Heart left ventricle (tissue), 16 donors: ENCODE measurements at places on chromosomes 11 and 22. TPM values are rescaled to one million over a fixed set of nuclear protein-coding genes. Genes with fewer than 3 reads are reported as not detected.

The SPTY2D1 gene
- 13.3 TPM for total RNA-seq

GRCh38 chr22:38819387-38819940 lies 24.4 kb downstream of the NPTXR start:
- no peaks in the 10 kb centered on the region for H3K36me3 ChIP-seq
- DNase-seq, result no peak
- H3K27ac ChIP-seq, result no peak overlapping the region
- no peaks in the 10 kb centered on the region for H3K27me3 ChIP-seq
- no peaks in the 10 kb centered on the region for H3K4me1 ChIP-seq

DNA sequence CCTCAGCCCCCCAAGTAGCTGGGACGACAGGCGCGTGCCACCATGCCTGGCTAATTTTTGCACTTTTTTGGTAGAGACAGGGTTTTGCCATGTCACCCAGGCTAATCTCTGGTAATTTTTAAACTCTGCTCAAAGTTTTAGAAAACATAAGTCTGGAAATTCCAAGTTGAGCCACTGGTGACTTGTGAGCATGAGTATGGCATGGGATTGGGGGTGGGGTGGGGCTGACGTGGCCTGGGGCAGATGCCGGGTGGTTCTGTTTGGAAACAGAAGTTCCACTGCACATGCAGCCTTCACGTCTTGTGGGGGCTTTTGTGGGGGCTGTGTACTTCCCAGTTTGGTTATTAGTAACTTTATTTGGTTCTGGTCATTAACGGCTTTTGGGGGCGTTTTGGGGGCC lies 67.3 kb downstream of the PTPRJ start:
- no peaks in the 10 kb centered on the region for H3K36me3 ChIP-seq
- no peak for DNase-seq
- H3K27me3 ChIP-seq, result no peaks in the 10 kb centered on the region
- no peak overlapping the region for H3K4me3 ChIP-seq
- H3K27ac ChIP-seq, result no peak overlapping the region

DNA sequence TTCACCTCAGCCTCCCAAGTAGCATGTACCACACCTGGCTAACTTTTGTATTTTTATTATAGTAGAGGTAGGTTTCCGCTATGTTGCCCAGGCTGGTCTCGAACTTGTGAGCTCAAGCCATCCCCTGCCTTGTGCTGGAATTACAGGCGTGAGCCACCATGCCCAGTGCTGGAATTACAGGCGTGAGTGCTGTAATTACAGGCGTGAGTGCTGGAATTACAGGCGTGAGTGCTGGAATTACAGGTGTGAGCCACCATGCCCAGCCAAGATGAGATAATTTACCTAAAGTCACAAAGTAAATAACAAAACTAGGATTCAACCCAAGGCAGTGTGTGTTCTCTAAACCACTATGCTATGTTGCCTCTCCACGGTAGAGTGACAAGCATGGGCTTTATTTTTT lies 3.6 kb upstream of the UBXN1 start:
- H3K27me3 ChIP-seq, result no peaks in the 10 kb centered on the region
- H3K27ac ChIP-seq, result no peak overlapping the region
- no peak overlapping the region for H3K4me3 ChIP-seq
- H3K4me1 ChIP-seq, result peaks cover 25% of the 10 kb centered on the region

- H3K4me1 ChIP-seq, result no peaks in the 10 kb centered on the region
- H3K4me3 ChIP-seq, result no peak overlapping the region
- H3K27me3 ChIP-seq, result no peaks in the 10 kb centered on the region
- no peak for DNase-seq
- peaks cover 44% of the 10 kb centered on the region for H3K36me3 ChIP-seq
- no peak overlapping the region for H3K27ac ChIP-seq
Measured at GRCh38 chr11:6531267-6531752, 34.2 kb downstream of the DNHD1 start.

GRCh38 chr22:32422062-32422461 lies 10.0 kb upstream of the RTCB start:
- H3K27me3 ChIP-seq, result no peaks in the 10 kb centered on the region
- H3K27ac ChIP-seq, result no peak overlapping the region
- no peaks in the 10 kb centered on the region for H3K4me1 ChIP-seq
- H3K36me3 ChIP-seq, result no peaks in the 10 kb centered on the region

The CALCA gene
- not detected for total RNA-seq

DNA sequence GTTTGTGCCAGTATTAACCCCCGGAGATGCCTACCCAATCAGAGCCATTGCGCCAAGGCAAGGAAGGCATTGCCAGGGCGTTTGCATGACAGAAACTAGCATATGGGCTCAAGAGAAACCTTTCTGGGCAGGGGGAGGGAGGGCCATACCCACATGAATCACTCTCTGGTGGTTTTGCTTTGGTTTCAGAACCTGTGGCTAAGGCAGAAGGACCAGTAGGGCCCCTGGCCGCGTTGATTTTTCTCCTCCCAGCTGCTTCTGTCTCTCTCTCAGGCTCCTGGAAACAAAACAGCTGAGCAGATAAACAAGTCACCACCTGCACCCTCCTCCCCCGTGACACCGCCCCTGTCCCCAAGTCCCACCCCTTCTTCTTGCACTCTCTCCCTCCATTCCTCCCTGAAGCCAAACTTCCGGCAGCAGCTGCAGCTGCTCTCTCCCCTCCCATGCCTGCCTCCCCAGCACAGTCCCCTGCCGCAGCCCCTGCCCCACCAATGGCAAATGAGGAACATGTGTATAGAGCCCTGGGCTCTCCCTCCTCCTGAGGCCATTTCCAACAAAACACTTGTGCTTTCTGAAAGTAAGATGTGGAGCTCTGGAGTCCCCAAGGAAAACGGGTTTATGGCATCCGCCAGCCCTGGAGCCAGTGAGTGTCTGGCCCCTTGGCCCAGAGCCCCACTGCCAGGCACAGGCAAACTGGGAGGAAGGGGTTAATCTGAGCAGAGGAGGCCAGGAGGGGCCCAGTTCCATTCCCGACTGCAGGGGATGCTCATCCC lies 39.0 kb upstream of the ADA2 start:
- H3K36me3 ChIP-seq, result no peaks in the 10 kb centered on the region
- no peaks in the 10 kb centered on the region for H3K27me3 ChIP-seq
- H3K4me1 ChIP-seq, result peaks cover 9% of the 10 kb centered on the region
- peak overlapping the region; percentile 78 for H3K27ac ChIP-seq
- no peak for DNase-seq

- no peak overlapping the region for H3K27ac ChIP-seq
- no peaks in the 10 kb centered on the region for H3K27me3 ChIP-seq
- no peaks in the 10 kb centered on the region for H3K36me3 ChIP-seq
Measured at GRCh38 chr11:96197801-96198701, 144.9 kb downstream of the MAML2 start.

The DGCR8 gene
- 13.0 TPM for total RNA-seq

DNA sequence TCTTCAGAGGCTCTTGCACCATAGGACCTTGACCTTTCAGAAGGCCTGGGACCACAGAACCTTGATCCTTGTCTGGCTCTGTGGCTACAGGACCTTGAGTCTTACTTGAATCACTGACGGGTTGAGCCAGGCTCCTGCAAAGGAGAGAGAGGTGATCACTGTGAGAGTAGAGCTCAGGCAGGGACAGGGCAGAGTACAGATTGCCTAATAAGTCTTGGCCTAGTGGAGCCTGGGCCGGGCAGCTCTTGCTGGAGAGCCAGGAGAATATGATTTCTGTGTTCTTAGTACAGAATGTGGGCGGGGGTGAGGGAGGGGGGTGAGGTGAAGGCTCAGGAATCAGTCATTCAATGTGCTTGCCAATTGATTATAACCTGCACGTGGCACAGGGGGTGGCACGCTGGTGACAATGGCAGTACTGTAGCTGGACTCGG lies 26.0 kb downstream of the SERPINH1 start:
- H3K27me3 ChIP-seq, result no peaks in the 10 kb centered on the region
- no peak overlapping the region for H3K4me3 ChIP-seq
- H3K36me3 ChIP-seq, result no peaks in the 10 kb centered on the region
- peaks cover 2% of the 10 kb centered on the region for H3K4me1 ChIP-seq

DNA sequence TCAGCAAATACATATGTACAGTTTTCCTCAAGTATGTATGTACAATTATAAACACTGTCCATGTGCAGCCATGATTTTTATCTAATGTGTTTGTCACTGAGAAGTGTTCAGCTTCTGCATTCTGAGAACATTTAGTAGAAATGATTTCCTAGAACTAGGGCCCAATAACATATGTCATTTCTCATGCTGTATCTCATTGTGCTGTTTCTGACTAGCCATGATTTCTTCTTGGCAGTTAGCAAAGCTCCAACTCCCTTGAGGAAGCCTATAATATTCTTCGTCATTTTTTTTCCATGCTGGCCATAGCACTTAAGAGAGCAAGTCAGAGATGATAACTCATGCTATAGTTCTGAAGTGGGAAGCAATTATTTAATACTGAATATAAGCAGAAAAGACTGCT lies 187.8 kb downstream of the DDX10 start:
- H3K4me1 ChIP-seq, result peaks cover 29% of the 10 kb centered on the region
- no peaks in the 10 kb centered on the region for H3K36me3 ChIP-seq
- no peak for DNase-seq
- no peaks in the 10 kb centered on the region for H3K27me3 ChIP-seq
- H3K27ac ChIP-seq, result no peak overlapping the region

The SULT4A1 gene
- not detected for total RNA-seq

GRCh38 chr11:73597336-73597955 lies 466 bp downstream of the FAM168A start:
- DNase-seq, result no peak
- H3K36me3 ChIP-seq, result no peaks in the 10 kb centered on the region

DNA sequence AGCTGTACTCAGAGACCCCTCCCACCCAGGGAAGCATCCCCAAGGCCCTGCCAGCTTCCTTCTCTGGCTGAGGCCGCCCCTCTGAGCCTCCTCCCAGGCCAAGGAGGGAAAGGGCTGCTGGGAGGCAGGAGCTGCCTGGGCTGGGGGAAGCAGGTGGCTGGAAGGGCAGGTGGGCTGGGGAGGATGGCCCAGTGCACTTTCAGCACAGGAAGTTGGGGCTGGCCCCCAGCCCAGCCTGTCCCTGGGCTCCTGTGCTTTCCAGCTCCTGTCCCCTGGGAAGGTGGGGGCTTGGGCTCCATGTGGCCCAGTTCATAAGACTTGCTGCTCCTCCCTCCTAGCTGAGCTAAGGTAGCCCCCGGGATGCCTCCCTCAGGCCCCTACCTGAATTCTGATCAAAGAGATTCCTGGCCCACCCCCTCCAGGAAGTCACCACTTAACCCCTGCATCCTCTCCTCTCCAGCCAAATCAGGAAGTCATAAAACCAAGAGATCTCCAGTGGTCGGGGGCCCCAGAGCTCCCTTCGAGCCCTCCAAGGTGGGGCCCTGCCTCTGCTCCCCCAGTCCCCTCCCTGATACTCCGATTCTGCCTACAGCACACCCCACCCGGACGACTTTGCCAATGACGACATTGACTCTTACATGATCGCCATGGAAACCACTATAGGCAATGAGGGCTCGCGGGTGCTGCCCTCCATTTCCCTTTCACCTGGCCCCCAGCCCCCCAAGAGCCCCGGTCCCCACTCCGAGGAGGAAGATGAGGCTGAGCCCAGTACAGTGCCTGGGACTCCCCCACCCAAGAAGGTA lies 4.9 kb downstream of the PPP1CA start:
- DNase-seq, result no peak
- peaks cover 42% of the 10 kb centered on the region for H3K36me3 ChIP-seq
- no peak overlapping the region for H3K4me3 ChIP-seq

DNA sequence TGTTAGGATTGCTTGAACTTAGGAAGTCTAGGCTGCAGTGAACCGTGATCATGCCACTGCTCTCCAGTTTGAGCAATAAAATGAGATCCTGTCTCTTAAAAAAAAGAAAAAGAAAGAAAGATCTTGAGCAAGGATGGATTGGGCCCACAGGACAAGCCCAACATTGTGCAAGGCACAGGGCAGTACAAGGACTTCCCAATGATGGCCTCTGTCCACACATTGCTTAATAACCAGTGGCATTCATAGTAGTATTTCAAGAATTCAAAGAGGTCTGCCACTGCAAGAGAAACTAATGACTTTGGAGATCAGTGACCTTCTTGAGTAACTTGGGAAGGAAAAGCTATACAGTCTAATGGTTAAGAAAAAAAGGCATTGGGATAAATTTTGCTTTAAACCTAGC lies 44.6 kb downstream of the SEZ6L start:
- no peaks in the 10 kb centered on the region for H3K36me3 ChIP-seq
- H3K4me1 ChIP-seq, result no peaks in the 10 kb centered on the region
- no peak for DNase-seq
- H3K4me3 ChIP-seq, result no peak overlapping the region

DNA sequence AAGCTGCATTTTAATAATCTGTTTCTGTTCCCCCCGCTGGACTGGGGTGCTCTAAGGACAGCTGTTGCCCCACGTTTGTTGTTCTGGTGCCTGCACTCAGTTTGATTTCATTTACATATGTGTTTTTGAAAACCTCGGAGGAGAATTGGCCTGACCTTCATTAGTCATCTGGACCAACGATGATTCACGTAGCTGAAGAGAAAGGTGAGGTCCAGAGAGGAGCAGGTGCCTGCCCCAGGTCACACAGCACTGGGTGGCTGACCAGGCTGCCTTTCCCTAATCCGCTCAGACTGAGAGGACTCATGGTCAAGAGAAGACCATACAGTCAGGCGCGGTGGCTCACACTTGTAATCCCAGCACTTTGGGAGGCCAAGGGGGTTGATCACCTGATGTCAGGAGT lies 3.8 kb downstream of the CSDC2 start:
- H3K36me3 ChIP-seq, result no peaks in the 10 kb centered on the region
- peaks cover 2% of the 10 kb centered on the region for H3K4me1 ChIP-seq
- H3K27me3 ChIP-seq, result no peaks in the 10 kb centered on the region
- no peak for DNase-seq
- no peak overlapping the region for H3K4me3 ChIP-seq

The SYCE3 gene
- not detected for total RNA-seq

The RIMBP3C gene
- 0.08 TPM for total RNA-seq
